ENCODE measurements at places on chromosomes 13 and 19.

GRCh38 chr19:48627865-48628314 is 8.6 kb downstream of the SPHK2 start:
- no peak for DNase-seq

DNA sequence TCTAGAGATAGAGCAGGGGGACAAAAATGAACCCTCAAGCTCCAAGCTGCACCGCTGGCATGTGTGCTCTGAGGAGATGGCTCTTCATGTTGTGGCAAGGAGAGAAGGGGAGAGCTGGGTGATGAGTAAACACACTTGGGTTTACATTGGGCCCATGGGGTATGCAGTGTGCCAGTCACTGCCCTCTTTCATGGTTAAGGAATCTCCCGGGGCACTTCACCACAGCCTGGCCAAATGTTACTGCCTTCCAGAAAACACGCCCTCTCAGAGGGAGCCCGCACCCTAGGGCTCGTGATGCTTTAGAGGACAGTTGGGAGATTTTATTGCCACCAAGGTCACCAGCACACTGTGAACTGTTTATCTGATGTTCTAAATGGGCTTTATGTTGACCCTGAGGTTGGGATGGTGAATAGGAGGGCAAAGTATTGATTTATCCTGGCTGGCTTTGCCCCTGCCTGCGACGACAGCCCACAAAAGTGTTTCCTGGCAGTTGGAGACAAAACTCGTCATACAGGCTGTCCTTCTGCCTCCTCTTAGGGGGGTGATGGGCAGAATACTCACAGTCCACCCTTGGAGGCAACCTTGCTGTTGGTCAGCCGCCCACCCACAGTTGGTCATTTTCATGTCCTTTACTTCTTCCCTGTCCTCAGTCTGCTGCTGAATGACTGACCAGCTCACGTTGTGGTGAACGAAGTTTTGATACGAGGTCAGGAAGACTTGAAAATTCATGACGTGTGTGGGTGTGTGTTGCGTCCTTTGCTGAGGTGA is 156.9 kb downstream of the STK24 start:
- no peak for DNase-seq

GRCh38 chr13:24074678-24075077 is 85.8 kb upstream of the SPATA13 start:
- DNase-seq = no peak

GRCh38 chr19:31266731-31267130 is 82.5 kb downstream of the TSHZ3 start:
- no peak for DNase-seq

DNA sequence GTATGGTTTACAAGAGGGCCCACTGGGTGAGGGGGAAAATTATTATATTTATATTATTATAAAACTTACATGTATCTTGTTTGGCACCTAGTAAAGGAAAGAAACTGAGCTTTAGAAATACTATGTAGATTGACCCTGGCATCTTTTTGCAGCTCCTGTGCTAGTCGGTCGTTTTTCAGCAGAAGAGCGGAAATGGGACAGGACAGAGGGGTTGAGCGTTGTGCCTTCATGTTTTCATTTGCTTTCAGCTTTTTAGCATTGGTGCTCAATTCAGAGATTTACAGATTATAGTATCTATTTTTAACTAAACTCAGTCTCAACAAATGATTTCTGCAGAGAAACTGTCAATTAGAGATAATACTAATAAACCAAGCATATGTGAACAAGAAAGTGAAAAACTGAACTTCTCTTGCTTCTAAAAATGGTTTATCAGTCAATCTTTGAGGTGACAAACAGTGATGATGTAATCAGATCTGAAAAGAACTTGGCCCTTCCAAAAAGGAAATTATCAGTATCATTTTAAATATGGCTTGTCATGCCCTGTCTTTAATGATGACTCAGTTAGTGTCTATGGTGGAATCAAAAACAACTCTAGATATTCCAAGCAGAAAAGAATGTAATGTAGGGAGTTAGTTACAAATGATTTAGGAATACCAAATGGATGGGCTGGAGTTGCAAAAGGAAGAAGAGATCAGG is 56.9 kb upstream of the KCTD4 start:
- no peak for DNase-seq

DNA sequence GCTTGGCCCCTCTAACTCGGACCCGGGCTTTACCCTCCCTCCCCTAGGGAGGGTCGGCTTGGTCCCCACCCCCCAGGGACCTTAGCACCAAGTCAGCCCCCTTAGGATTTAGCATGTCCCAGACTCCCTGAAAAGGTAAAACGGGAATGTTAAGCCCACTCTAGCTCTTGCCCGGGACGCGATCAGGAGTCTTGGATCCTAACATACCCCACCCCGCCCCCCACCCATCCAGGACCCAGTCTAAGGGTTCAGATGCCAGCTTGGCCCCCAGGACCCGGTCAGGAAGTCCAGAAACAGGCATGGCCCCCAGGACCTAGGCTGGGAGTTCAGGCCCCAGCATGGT is 437 bp downstream of the EPOR start:
- DNase-seq = no peak

DNA sequence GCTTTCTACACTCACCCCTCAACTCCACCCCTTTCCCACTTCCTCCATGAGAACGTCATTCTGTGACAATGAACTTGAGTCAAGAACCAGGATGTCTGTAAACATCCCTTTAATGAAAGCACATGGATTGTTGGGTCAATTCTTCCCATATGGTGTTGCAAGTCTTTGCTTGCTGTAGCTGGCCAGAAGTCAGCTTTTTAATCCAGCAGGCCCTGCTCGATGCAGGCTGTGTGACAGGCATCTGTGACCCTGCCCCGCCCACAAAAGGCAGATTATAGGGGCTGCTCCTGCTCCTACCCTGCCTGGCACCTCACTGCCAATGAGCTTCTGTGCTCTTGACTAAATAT is 78.0 kb downstream of the STARD13 start:
- DNase-seq = peak; percentile 86
